ENCODE measurements at places on chromosomes 3 and 15.

DNA sequence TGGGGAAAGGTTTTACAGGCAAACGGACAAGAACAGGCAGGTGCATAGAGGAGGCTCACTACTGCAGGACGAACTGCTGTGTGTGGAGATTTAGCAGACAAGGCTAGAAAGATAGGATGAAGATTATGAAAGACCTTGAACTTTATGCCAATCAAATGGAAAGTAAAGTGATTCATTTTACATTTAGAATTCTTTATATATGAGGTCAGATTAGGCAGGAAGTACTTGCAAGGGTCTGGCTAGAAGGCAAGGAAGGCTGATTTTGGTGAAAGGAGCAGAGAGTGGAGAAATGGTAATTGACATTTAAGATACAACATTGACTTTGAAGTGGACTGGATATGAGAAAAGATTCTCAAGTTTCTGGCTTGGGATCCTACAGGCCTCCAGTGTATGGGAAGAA is 33.6 kb downstream of the PLSCR4 start:
- no peak for DNase-seq

DNA sequence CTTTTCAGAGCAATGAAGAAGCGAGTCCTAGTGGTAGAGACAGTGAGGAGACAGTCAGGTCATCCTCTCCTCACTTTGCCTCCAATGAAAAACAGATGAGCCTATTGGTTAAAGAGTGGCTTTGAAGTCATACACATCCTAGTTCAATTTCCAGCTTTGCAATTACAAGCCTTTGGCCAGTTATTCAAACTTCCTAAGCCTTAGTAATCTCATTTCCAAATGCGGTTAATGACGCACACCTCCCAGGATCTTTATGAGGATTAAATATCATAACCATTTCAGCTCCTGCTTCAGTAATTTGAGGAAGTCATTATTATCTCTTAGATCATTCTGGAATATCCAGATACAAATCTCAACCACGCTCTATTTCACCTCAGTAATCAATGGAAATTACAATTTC is 10.0 kb upstream of the ST6GAL1 start:
- no peak for DNase-seq

DNA sequence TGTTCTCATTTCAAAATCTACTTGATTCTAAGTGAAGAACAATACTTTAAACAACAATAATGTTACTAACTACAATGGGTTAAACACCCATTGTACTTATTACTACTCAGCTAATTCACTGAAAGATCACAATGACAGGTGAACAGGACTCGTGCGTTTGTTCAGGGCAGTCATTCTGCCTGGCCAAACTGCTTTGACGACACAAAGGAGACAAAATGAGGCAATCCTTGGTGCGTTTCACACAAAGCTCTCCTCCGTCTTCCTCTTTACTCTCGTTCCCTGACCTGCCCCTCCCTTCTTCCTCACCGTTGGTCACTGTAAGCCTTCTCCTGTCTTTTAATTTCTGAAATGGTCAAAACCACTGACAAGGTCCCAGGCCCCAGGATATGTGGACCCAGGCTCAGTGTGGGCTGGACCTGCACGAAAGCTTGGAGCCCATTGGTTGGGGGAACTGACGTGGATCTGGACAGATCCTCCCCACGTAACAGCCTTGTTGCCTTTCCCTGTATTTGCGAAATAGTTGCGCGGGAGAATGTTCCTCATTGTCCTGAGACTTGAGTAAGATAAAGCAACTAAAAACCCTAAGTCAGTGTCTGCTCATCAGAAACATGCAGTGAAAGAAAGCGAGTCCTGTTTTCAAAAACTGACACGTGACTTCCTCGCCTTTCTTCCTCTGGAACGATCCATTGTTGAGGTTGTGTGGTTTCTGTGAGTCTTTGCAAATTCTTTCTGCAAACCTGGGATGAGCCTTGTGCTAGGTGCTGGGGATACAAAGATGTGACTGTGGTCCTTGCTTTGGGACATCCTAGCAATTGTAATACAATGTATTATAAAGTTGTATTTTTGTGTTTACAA is 147.1 kb upstream of the RGMA start:
- DNase-seq = no peak

- DNase-seq = no peak
Measured at GRCh38 chr3:149615731-149616221, 42.0 kb downstream of the WWTR1 start.

All from myocyte (in vitro differentiated cells).